Endodermal cell (in vitro differentiated cells): ENCODE measurements at places on chromosomes 13 and 19. TPM values are rescaled to one million over a fixed set of nuclear protein-coding genes. Genes with fewer than 3 reads are reported as not detected.
A peak's percentile ranks its signal among the peaks of the same experiment; 100 is the strongest.

DNA sequence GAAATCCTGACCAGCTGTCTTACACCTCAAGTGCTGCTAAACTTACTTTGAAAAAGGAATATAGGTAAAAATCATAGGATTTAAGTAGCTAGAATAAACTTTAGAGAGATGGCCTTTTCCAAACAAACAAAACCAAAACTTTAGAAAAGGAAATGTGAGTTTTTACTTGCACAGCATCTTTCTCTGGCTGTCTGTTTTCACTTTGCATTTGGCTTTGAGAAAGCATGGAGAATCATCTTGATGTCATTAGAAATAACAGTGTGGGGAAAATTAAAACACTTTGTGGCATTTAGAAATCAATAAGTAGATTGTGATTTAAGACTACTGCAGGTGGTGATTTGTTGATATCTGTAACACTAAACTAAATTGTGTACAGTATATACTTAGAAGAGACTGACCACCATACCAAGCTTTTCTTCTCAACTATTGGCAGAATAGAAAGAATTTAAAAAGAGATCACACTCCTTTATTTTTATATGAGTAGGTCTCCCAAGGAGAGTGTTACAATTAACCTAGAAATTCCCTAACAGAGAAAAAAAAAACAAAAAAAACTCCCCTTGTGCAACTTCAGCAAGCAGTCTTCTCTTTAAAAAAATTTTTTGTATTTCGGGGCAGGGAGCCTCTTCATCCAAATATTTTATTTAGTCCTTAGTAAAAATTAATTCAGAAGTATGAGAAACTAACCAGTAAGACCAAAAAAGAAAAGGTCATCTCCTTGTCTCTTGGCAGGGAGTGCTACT lies 6.1 kb downstream of the WDFY2 start:
- no peak for DNase-seq

GRCh38 chr19:18282021-18282787 lies 782 bp upstream of the JUND start:
- no peak for DNase-seq

GRCh38 chr13:113348591-113348990 lies 15.3 kb downstream of the GRTP1 start:
- DNase-seq: no peak

GRCh38 chr19:33686687-33687480 lies 65.1 kb downstream of the CHST8 start:
- no peak for DNase-seq

- no peak for DNase-seq
Observed at GRCh38 chr13:51444922-51445321, 7.9 kb downstream of the INTS6 start.

- no peak for DNase-seq
Observed at GRCh38 chr13:66345971-66346370, 884.2 kb downstream of the PCDH9 start.

- DNase-seq: no peak
Observed at GRCh38 chr13:101401196-101401595, 15.1 kb downstream of the NALCN start.

GRCh38 chr19:57239982-57240310 lies 486 bp upstream of the ZNF805 start:
- no peak for DNase-seq

DNA sequence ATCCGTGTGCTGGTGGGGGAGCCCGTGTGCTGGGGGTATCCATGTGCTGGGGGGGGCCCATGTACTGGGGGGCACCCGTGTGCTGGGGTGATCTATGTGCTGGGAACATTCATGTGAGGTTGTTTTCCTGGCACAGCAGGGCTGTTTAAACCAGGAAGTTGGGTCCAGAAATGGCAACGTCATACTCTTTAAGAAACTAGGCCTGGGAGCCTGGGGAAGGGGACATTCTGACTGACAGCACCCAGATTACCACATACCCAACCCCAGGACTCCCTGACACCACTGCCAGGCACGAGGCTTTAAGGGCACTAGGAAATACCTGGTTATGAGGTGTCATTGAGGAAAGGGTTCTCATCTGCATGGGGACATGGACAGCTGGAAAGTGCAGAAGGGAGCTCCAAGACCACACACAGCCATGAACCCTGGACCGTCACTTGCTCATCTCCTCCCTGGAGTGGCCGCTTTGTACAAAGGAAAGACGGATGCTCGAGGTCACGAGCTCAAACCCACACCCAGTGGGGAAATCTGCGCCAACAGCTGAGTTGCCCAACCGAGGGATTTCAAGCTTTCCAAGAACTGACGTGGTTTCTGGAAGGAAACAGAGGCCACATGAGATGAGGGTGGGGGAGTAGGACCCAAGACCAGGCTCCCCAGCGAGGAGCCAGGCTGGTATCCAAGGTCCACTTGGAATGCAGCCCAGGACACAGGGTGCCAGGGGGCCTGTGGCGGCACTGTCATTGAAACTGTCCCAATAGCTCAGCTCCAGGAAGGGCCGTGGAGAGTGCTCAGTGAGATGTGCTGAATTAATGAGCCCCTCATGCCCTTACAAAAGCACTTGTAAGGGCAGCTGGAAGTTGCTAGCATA lies 40.9 kb downstream of the RAB20 start:
- no peak for DNase-seq

DNA sequence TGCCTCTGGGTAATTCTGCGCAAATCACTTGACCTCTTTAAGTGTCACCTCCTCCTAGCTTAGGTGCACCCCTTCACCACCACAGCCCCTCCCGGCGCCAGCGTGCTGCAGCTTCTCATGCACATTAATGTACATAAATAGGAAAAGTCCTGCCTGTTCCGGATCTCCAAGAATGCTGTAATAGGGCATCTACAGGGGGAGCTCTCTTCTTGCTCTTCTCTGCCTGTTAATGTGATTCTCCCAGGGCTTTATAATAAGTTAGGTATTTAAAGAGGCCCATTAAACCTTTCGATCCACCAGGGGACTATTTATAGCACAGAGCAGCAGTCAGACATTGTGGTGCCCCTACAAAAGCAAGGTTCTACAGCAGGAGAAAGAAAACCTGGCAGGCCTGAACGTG lies 35.3 kb downstream of the SOX1 start:
- DNase-seq: no peak

DNA sequence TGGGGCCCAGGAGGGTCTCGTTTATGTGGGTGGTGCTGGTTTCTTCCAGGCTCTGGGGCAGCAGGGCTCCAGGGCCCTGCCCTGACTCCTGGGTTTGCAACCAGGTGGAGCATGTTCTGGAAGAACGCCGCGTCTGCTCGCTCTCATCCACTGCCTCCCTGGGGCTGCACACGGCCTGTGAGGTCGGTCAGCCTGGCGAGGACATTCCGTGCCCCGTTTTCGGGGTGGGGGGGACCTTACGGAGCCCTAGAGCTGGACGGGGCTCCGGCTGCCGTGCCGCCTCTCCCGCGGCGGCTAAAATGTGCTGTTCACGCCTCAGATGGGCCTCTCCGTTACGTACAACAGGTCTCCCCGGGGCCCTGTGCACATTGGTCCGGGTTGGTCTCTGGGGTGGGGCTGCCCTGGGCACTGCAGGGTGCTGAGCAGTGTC lies 3.3 kb downstream of the GNA11 start:
- no peak for DNase-seq

DNA sequence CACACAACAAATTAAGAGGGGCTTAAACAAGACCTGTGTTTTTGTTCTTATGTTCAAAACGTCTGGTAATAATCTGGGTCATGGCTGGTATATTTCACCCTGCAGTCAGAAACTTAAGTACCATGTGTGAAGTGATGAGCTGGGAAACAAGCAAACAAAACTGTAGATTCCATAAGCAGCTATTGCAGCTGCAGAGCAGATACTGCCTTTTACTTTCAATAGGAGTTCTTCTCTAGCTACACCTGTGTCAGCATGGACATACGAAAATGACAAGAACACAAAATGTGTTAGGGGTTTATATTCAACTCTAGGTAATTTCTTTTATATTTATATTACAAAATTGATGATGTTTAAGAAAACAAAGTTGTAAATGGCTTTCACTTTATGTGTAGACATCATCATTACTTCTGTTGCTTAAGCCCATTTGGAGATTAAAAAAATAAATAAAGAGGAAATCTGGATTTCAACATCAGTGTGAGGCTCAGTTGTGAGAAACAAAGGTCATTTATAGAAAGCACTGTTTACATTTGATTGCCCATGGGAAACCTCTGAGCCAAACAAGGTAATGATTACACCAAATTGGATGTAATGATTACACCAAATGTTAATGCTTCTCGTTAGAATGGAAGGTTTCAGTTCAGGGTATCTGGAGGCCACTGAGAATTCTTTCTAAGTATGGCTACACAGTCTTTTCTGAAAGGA lies 451.0 kb upstream of the SLC10A2 start:
- no peak for DNase-seq

- DNase-seq: no peak
Observed at GRCh38 chr13:77620138-77620537, 77.3 kb upstream of the SLAIN1 start.

GRCh38 chr19:19410553-19411550 lies 5.4 kb downstream of the GATAD2A start:
- DNase-seq: no peak

DNA sequence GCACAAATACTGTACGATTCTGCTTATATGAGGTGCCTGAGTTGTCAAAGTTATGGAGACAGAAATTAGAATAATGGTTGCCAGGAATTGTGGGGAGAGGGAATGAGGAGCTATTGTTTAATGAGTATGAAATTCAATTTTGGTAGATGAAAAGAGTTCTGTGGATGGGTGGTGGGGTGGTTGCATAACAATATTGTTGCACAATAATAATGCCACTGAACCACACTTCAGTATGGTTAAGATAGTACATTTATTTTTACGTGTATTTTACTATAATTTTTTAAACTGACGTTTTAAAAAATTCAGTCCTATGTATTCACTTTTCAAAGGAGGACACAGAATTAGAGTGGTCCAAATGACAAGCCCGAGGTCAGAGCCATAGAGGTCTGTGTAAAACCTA lies 1.8 kb upstream of the OXGR1 start:
- DNase-seq: no peak

DNA sequence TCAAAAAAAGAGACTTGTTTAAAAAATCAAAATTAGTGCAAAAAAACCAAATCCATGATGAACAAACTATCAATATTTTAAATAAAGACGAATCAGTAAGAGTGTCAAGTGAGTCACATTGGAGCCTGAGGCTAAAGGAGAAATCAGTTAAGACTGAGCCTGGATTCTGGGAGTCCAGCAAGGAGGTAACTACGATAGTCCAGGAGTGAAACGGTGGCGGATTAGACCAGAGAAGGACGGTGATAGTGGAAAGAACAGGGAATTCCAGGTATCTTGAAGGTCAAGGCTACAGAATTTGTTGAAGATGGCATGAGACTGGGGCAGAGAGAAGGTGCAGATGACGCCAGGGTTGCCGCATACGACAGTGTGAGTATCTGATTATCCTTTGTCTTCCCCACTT lies 7.0 kb upstream of the NPAS1 start:
- no peak for DNase-seq

GRCh38 chr19:3224346-3225168 lies at the start of gene CELF5:
TSS of gene CELF5 (plus strand) at chr19:3224661. CDS start at chr19:3224740, 79 bp downstream.
- DNase-seq: peak; percentile 85

- peak; percentile 85 for DNase-seq
Observed at GRCh38 chr19:17235300-17235970, 9.4 kb downstream of the OCEL1 start.

DNA sequence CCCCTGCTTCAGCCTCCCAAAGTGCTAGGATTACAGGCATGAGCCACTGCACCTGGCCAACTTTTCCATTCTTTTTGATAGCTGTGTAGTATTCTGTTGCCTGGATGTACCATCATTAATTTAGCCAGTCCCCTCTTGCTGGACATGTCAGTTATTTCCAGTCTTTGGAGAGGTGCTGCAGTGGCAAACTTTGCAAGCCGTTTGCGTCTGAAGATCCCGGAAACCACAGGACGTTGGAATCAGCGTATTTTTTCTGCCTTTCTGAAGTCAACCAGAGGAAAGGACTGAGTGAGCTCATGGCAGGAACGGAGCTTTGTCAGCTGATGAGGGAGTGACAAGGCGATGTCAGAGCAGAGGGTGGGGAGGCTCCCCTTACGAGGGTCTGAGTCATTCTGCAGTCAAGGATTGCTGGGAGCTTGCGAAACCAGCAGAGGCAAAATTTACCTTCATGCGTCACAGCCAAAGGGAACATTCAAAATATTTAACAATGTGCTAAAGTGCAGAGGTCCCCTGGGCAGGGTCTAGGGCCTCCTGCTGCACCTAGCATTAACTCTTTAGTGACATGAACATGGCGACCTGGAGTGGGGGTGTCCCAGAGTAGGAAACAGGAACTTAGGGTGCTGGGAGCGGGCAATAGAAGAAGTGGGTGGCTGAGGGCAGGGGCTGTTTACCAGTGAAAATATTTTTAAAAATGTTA lies 5.6 kb downstream of the C5AR1 start:
- DNase-seq: peak; percentile 77

DNA sequence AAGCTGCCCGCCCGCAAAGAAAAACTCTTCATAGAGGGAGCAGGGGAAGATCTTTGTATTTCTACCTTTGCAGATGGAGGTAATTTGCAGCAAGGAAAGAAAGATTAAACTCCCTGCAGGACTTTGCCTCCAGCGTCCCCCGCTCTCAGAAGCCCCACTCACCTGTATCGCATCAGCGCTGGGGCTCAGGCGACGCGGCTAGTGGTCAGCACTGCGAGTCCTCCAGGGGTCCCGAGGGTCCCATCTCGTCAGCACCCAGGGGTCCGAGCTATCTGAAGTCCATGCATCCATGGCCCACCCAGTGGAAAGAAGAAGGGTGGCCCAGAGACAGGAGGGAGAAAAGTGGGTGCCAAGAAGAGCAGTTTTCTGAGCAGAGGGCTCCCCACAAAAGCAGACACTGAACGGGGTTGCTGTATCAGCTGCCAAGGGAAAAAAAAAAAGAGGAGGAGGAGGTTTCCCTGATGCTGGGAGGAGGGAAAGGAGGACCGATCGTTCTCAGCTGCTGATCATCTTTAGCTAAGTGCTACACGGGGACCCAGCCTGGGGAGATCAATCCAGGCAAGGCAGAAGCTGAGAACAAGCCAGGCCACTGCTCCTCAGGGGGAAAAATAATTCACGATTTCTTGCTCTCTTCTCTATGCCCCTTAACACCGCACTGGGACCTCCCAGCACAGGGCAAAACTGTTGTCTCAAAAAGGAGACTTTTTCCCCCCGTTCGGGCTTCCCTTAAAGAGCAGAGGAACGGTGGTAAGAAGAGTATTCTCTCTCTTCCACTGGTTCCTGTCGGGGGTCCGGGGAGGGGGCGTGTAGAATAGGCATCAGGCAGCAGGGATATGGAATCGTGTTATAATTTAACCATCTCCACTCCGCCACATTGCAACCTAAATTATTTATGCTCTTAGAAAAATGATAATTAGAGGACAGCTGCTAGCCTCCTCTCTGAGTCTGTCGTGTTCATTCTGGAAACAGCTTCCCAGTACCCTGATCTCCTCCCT lies 117.7 kb upstream of the CACNA1A start:
- peak; percentile 58 for DNase-seq

The SLAIN1 gene
- 19.6 to 28.7 TPM (median 25.7 TPM) in 3 replicates for total RNA-seq

The CPB2 gene
- total RNA-seq: not detected in 2 replicates

The ZNF569 gene
- 11.6 to 13.7 TPM (median 13.2 TPM) in 3 replicates for total RNA-seq

The NLRP4 gene
- total RNA-seq: not detected in 3 replicates

The SPINT2 gene
- 487 to 495 TPM (median 494 TPM) in 3 replicates for total RNA-seq
